ENCODE measurements at places on chromosomes 3 and 15.

DNA sequence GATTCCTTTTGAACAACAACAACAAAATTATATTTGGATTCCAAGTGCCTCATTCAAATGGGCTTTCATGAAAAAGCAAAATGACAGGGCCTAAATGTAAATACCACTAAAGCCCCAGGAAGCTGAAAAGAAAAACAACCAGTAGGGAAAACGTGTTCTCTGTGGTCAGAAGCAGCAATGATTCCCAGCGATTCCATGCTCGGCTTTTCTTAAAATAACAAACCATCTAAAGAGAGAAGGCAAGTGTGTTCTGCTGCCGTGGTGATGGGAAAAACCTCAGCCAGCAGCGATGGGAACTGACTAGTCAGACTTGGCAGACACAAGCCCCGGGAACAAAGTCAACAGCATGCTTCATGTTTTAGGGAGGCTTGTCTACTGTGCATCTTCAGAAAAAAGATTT lies 153.6 kb downstream of the TNIK start:
- DNase-seq: no peak

DNA sequence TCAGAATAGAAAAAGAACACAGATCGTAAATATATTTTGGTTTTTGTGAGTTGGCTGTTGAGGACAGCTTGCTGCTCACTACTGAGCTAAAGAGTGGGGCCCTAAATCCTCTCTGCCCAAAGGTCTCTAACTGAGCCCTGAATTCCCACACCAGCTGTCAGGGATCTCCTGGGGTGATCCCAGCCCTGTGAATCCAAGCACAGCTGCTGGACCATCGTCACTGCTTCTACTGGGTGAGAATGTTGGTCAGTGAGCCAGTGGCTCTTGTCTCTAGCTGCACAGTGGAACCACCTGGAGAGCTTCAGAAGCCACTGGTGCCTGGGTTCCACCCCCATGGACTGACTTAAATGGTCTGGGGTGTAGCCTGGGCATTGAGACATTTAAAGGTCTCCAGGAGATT lies 90.5 kb upstream of the IL12A start:
- no peak for DNase-seq

GRCh38 chr15:58420579-58421043 lies 11.2 kb upstream of the LIPC start:
- DNase-seq: no peak

DNA sequence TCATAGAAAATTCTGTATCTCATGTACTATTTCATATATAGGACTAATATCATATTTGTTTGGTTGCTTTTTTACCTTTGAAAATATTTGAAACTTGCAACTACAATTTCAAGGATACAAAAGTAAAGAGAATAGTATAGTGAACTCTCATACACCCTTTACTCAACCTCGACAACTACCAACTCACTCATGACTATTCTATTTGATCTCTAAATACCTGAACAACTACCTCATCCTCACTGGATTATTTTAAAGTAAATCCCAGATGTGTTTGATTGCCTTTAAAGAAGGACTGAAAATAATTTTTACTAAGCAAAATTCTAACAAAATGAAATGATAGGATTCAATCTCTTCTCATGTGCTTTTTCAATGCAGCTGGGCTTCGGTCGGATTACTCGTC lies 12.1 kb downstream of the TMPRSS7 start:
- DNase-seq: no peak

- DNase-seq: no peak
Measured at GRCh38 chr3:133853063-133853924, 42.4 kb downstream of the RAB6B start.

DNA sequence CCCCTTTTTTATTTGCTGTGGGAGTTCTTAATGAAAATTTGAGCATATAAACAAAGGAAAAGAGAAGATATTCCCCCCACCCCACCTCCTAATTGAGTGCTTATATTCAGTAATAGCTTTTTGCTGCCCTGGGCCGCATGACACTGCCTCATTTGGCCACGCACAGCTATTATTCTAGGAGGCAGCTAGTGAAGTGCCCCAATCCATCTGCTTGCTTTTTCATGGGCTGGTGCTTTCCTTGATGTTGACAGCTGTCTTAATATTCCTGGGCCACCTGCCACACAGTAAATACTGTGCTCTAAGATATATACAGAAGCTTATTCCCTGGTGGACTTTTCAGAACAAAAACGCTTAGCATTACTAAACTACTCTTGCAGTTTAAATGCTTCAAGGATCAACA lies 3.8 kb upstream of the CRYBG3 start:
- DNase-seq: no peak
